ENCODE measurements at places on chromosomes 2 and 18.

DNA sequence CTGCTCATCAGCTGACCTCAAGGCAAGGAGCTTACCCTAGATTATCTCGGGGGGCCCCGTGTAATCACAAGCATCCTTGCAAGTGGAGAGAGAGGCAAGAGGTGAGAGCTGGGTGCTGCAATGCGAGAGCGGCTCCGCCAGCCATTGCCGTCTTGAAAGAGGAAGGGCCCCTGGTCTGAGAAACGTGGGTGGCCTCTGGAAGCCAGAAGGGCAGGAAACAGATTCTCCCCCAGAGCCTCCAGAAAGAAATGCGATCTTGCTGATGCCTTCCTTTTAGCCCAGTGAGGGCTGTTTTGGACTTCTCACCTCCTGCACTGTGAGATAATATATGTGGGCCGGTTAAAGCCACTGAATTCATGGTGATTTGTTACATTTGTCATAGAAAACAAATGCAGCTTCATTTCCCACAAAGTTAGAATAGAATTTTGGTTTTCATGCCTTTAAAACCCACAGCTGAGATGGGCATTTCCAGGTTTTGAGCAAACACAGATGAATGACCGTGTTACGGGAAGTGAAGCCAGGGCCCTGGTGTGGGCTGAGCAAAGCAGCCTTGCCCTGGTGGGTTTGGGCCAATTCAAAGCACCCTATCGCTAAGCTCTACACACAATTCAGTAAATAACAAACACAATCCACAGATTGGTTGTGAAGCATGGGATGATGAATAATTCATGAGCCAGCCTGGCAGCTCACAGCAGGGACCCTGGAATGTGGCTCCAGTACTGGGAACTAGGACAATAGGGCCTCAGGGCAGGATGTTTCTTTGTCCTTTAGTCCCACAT lies 319.9 kb upstream of the HS6ST1 start:
- DNase-seq: peak; percentile 84

DNA sequence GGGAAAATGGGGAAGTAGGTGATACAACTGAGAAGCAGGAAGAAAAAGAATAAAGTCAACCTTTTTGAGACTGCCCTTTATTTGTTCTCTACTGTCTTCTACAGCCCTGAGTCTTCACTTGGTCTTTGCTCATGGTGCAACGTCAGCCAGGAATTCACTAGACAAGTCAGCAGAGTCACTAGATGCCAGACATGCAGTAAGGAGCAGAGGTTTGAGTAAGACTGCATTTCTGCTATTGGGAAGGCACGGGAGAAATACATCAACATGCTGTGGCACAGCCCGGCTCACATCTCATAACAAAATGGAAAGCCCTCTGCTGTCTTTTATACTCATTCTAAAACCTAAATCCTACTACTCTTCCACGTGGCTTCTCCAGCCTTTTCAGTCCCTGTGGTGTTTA lies 67.1 kb downstream of the PRELID3A start:
- no peak for DNase-seq

DNA sequence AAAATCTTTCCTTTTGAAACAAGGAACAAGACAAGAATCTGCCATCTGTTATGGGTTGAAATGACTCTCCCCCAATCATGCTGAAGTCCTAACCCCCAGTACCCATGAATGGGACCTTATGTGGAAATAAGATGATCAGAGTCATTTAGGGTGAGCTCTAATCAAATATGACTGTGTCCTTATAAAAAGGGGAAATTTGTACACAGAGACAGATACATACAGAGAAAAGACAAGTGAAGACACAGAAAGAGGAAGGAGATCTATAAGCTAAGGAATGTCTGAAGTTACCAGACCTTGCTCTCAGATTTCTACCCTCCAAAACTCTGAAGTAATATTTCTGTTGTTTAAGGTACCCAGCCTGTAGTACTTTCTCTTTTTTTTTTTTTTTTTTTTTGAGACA lies 15.7 kb downstream of the TGFBRAP1 start:
- DNase-seq: peak; percentile 64

GRCh38 chr2:132617989-132618388 lies 52.0 kb downstream of the LYPD1 start:
- no peak for DNase-seq

GRCh38 chr2:59034837-59035236 lies 793.7 kb upstream of the FANCL start:
- DNase-seq: no peak

DNA sequence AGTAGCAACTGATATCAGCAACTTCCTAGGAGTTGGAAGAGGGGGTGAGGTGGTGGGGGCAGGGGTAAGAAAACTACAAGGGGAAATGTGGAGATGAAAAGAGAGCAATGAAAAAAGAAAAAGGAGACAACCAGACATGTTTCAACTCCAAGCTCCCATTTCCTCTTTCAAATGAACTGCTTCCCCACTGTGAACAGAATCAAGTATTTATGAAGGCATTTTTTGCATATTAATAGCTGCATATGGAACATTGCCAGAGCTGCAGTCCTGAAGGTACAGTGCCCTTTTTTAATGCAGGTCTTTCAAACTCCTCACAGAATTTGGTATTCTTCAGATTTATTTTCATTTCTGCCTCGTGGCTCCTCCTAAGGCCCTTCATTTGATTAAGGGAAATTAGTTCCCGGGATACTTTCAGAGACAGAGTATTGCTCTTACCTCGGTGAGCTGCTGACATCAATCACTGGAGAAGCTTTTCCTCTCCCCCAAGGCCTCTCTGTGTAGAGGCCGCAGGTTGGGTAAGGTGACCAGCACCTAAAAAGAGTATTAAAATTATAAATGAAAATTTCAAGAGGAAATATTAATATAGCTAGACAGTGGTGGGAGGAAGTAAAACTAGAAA lies 68.4 kb downstream of the KIAA2012 start:
- DNase-seq: no peak

- peak; percentile 41 for DNase-seq
Observed at GRCh38 chr2:216206041-216206703, 97.0 kb downstream of the XRCC5 start.

DNA sequence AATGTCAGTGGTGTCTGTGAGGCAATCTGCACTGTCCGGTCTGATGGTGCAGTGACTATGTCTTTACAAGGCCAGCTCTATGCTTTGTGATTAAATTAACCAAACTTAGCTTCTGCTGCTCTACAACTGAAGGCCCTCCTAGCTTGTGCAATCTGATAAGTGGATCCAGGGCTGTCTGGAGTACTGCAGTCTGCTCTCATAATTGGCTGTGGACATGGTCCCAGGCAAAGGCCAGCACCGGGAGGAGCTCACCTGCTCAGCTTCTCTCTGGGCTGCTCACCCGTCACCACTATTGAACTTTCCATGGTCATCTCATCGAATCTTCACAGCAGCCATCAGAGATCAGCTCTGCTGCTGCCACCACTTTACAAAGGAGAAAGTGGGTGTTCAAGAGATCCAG lies 13.0 kb upstream of the APCDD1 start:
- no peak for DNase-seq

DNA sequence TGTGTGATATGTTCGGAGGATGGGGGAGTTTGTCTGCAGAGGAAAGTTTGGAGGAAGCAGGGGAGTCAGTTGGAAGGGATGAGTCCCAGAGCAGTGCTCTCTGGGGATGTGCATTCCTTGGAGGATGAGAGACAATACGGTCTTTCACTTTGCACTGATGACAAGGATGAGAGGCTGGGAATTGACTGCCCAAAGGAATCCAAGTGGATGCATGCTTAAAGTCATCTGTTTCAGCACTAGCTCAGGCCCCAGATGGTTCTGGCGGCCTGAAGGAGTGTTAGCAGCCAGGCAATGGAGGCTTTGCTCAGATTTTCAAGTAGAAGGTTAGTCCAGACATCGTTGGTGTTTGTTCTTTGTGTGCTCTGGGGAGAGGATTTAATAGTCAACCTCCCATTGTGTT lies 100.2 kb downstream of the CRIM1 start:
- DNase-seq: no peak

GRCh38 chr18:50849419-50849821 lies 29.5 kb upstream of the ME2 start:
- DNase-seq: peak; percentile 68

DNA sequence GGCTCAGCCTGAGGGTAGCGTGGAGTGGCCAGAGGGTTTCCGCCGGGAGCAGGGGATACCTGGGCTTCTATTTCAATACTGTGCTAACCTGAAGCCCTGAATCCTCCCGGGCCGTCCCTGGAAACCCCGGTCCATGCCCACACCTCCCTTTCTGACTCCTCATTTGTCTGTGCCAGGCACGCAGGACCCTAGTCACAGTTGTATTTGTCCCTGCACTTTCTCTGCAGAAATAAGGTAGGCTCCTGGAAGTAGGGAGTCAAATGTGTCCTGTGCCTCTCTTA lies 418.8 kb upstream of the HS6ST1 start:
- DNase-seq: no peak

- DNase-seq: no peak
Observed at GRCh38 chr2:46878886-46879285, 36.7 kb downstream of the MCFD2 start.

- no peak for DNase-seq
Observed at GRCh38 chr18:68555879-68556301, 159.0 kb downstream of the TMX3 start.

GRCh38 chr2:174428214-174428613 lies 32.7 kb downstream of the SCRN3 start:
- DNase-seq: no peak

DNA sequence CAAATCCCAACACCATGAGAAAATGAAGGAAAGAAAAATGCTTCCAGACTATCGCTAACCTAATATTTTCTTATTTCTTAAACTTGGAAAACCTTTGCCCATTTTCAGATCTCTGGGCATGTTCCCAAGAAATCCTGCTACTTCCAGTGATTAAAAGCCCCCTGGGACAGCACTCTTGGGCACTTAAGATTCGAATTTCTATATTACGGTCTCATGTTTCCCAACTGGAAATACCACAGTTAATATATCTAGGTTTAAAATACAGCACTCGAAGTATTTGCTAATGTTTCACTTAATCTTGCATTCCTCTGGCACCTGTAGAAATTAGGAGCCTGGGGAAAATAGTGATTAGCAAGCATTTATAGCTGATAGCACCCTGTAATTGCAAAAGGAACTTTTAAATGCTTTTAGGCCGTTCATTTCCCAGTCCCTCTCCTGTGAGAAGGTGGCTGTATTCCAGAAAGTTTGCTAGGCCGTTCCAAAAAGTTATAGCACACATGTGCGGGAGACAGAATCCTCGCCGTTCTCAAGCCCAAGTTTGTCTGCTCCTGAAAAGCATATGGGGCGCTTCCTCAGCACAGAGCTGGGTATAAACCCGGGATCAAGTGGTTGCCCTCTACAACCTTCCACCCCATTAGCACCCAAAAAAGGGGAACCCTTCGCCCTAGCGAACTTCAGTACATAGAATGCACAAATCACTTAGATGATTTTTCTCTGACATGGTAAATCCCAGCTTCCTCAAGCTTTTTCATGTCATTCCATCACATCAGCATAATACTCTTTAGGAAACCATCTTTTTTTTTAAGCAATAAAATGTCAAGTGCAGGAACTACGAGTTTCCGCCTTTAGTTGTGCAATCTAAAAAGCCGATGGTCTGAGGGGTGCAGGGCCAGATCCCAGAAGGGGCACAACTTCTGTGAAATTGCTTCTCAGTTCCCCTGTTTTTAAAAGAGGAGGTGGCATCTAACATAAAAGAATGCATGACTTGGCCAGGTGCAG lies 60.6 kb downstream of the DIPK1C start:
- DNase-seq: no peak

- peak; percentile 24 for DNase-seq
Observed at GRCh38 chr2:27407798-27408491, 1.4 kb downstream of the PPM1G start.

DNA sequence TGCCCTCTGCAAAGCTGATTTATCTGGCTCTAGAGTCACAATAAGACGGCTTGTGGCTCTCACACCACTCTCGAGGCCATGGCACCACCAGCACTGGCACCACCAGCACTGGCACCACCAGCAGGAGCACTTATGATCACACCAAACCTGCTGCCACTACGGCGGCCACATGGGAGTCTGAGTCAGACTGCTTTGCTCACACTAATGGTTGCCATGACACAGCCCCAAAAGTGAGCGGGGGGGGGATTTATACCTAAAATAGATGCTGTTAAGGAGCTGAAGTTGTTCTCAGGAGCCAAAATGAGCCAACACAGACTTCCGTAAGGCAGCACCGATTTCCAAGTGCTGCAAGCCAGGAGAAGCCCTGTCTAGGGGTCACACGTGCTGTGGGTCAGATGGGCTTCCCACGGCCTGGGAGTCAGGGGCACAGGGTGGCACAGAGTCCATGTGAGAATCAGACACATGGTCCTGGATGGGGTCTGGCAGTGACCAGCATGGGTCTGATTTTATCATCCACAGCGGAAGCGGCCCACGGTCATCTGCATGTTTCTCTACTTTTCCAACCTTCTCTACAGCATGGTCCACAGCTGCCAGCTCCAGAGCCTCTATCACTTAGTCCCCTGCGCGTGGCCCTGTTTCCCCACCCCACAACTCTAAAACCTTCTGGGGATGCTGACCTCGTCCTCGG lies 16.7 kb downstream of the DNMT3A start:
- DNase-seq: no peak

DNA sequence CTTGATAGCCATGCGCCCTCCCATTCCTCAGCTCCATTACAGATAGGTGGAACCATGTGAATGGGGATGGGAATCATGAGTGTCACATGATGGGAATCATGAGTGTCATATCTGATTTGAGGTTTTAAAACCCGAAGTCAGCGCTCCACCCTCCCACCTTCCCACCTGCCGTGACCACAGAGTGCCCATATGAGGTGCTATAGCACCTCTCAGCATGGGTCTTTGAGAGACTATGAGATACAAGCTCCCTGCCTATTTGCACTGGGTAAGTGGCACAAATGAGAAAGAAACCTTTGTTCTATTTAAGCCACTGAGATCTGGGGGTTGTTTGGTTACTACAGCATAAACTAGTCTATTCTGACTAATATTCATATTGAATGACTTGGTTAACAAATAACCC lies 78.5 kb upstream of the PTPRM start:
- DNase-seq: no peak

- DNase-seq: no peak
Observed at GRCh38 chr2:72457801-72458516, 310.3 kb upstream of the CYP26B1 start.

GRCh38 chr2:197189426-197190099 lies 121.0 kb downstream of the ANKRD44 start:
- no peak for DNase-seq

Data from suppressor macrophage treated with lipopolysaccharide for 1 hour (primary cell).